ENCODE measurements at places on chromosomes 3 and 15.

DNA sequence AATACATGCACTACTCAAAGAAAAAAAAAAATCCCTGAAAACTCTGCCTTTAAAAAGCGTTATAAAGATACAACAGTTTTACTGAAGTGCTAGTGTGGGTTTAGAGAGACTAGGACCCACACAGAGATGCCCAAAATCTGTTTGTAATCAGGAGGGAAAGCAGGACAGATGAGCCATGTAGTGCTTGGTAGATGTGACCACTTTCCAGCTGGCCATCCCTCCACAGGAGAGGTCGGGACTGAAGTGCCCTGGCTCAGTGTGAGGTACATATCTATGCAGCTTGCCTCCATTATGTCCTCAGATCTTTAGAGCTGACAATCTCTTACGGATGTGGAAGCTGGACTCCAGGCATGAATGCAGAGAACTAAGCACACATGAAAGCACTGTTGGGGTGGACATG is 57.5 kb upstream of the NANOGP8 start:
- no peak for DNase-seq

DNA sequence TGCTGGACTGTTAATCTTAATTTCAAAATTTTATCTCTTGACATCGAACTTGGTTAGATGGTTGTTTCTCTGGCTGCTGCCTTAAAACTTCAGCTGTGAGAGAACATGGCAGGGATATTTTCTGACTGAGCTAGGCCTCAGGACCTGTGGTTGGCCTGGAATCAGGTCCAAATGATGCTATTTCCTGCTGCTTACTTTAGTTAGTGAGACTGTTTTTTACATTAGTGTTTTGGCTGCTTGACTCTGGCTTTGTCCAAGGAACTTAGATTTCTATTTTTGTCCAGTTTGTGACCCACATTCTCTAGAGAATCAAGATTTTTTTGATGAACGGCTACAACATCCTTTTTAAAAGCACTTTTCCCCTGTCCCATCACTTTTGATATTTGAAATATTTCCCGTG is 497.9 kb upstream of the SGO1 start:
- DNase-seq: no peak

DNA sequence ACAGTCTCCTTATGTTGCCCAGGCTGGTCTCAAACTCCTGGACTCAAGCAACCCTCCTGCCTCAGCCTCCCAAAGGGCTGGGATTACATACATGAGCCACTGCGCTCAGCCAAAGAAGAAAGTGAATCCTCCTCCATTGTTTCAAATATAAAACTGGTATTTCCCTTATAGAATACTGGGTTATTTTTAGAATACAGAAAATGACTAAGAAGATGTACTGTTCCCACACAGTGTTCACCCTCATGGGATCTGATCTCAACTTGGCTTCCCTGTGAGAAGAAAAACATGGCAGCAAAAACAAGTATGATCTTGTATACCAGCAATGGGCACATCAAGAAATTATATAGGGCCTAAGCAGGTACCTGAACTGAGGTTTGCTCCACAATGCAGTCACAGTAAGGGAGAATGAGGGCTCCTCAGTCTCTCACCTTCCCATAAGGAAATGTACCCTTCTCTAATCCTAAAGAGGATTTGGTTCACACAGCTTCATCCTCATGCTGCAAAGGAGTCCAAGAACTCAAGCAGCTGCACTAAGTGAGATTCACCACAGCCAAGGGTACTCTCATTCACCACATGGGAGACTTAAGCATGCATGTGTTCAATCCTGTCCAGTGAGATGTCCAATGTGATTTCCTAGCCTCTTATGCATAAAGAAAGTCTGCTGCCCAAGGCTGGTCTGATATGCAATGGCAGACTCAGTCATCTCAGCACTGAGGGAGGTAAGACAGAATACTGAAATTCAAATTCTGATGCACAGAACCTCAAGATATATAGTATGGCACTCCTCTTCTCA is 25.8 kb downstream of the USP4 start:
- no peak for DNase-seq

DNA sequence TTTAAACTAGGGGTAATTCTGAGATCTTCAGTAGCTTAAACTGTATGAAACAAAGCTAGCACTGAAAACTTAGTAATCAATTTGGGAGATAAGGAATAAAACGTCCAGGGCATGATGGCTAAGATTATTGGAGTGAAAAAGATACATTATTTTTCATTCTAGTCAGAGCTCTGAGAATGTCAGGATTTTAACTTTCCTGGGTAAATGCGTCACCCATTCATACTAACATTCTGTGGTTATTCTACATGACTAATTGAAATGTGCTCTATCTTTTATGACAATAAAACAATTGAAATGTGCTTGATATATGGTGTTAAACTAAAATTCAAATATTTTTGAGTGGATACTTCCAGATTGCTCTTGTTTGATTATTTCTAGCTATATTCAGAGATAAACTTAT is 626.0 kb downstream of the EDEM1 start:
- no peak for DNase-seq

DNA sequence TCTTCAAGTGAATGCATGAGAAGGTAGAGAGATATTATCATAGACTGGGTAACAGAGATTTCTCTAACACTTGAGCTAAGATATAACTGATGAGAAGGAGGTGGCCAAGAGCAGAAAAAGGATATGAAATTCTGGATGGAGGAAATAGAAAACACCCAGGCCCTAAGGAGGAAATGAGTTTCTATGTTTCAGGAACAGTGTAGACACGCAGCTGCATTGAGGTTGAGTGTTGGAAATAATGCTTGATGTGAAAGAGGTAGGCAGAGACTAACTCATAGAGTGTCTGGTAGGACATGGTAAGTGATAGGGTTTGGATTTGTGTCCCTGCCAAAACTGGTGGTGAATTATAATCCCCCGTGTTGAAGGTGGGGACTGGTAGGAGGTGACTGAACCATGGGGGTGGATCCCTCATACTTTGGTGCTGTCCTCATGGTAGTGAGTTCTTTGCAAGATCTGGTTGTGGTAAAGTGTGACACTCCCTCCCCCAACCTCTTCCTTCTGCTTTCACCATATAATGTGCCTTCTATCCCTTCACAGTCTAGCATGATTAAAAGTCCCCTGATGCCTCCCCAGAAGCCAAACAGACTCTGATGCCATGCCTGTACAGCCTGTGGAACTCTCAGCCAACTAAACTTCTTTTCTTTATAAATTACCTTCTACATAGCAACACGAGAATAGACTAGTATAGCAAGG is 787.3 kb downstream of the EDEM1 start:
- no peak for DNase-seq

GRCh38 chr15:84603630-84604379 is 3.0 kb downstream of the ZSCAN2 start:
- DNase-seq: no peak

DNA sequence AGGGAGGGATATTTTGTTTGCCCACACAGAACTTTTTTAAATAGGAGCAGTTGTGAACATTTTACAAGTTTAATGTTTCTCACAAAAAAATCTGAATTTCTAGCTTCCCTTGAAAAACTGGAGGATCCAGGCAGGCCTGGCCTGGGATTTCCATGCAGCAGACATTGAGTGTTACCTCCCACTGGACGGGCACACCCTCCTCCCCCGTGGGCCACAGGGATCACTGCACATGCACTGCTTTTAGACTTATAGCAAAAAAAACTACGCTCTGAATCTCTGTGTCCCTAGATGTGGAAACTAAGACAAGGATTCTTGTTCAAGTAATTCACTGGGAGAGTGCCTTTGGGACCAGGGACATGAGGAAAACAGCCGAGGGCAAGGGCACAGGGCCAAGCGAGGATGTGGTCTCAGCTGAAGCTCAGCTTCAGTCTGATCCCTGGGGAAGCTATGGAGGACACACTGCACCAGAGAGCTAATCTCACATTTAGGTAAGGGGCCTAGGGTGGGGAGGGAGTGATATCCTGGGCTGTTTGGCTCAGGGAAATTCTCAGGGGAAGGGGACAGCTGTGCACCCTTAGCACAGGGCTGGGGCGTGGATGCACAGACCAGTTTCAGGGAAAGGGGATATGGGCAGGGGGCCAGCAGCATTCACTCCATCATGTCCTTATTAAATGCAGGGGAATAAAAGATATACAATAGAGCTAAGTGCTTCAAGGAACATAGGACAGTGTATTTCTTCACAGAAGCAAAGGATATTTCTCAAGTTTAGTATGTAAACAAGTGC is 46.0 kb downstream of the FSIP1 start:
- DNase-seq: no peak

DNA sequence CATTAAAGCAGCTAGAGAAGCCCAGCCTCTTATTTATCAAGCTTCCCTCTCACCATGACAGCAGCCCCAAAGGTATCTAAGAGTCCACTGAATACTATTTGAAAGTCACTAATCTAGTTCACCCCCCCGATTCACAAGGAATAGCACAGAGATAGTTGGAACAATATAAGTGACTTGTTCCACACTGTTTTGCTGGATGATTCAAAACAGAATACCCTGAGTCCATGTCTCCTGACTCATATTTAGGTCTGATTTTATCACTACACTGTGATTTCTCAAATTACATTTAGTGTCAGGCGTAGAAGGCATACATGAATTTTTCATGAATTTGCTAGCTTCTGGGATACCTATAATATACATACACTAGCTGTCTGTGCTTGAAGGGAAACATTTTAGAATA is 18.7 kb upstream of the EOGT start:
- DNase-seq: no peak

GRCh38 chr15:71142780-71143179 is 27.5 kb downstream of the THSD4 start:
- no peak for DNase-seq

- DNase-seq: no peak
These were observed 453.8 kb downstream of the MAGI1 start for GRCh38 chr3:65584913-65585312.

GRCh38 chr15:47492195-47492594 is 225.1 kb upstream of the SEMA6D start:
- no peak for DNase-seq

GRCh38 chr3:165393461-165393860 is 197.3 kb upstream of the SLITRK3 start:
- DNase-seq: no peak

DNA sequence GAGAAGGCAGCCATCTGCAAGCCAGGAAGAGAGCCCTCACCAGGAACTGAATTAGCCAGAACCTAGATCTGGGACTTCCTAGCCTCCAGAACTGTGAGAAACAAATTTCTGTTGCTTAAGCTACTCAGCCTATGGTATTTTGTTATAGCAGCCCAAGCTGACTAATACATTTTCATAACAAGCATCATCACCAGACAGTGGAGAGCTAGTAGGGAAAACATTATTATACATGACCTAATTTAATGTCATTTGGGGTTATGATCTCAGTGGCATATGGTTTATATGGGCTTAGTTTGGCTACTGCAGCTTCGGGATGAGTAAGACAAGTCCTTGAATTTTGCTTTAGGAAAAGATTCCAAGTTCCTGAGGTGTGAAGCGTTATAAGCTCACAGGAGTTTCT is 35.6 kb downstream of the LNP1 start:
- DNase-seq: no peak

GRCh38 chr3:23052620-23053019 is 150.5 kb upstream of the UBE2E2 start:
- no peak for DNase-seq

- DNase-seq: no peak
These were observed 43.4 kb upstream of the NAALADL2 start for GRCh38 chr3:174815750-174816149.

DNA sequence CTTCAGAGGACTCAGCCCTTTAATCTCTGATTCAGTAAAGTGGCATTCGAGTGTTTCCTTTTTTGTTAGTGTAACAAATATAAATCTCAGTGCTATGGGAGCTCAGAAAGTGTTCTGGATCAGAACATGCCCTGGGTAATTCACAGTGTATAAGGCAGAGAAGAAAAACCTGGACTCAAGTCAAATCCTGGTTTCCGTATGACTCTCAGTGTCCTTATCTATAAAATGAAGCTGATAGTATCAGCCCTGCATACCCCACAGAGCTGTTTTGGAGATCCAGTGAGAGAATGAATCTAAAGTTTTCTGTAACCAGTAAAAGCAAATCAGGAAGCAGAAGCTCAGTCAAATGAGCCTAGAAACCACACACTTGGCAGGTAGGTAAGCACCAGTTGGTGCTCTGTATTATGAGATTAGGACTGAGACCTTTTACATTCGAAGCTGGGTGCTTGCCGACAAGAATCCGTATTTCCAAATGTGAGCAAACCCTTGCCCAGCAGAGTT is 67.2 kb downstream of the IL1RAP start:
- DNase-seq: no peak

GRCh38 chr3:9916734-9917680 is at the start of gene IL17RC:
IL17RC (plus strand) TSS chr3:9917098; CDS start chr3:9917316, 218 bp downstream.
- DNase-seq: peak; percentile 74

Measured in renal cortex interstitium (tissue), 15 donors.